ENCODE measurements at places on chromosomes 4 and X.

DNA sequence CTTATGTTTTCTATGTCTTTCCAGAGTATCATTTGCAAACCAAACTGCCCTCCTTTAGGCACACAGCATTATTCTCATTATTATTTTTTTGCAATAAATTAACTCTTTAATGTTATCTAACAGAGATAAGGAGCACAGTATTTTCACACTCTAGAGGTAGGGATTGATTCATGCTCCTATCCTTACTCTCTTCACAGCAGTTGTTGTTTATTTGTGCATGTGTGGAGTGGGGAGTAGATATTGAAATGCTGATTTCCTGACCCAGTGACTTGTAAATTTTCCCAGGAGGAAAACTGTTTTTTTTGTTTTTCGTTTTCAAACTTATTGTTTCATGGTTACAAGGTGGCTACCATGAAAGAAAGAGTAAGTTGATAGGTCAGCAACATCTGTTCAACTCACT is 140.0 kb downstream of the NPFFR2 start:
- no peak for DNase-seq

- no peak for DNase-seq
These were observed 160 bp downstream of the LCORL start for GRCh38 chr4:18021470-18021719.

GRCh38 chr4:76963131-76963750 is 13.7 kb downstream of the SEPTIN11 start:
- no peak for DNase-seq

DNA sequence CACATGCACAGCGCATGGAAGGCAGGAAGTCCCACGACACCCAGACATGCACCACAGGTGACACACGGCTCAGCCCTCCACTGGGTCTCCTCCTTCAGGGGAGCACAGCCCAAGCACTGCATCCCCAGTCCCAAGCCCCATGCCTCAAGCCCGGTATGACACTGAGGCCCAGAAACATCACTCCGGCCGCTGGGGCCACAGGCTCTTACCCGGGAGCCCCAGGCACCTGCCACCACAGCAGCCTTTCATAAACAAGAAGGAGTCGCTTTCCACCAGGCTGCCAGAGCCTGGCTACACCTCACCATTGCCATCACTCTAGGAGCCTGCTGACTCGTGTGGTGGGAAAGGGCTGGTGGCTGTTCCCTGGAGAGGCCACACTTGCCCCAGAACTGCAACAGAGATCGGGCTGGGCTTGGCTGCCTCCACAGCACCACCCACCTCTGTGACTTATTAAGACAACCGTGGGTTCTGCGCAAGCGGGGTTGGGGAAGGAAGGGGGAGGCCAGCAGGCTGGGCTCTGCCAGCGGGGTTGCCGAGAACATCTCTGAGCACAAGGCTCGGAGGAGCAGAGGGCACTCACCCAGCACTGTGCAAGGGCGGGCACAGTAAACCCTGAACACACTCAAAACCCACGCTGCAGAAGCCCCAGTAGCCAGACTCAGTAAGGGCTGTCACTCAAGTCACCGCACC is 4.5 kb downstream of the HAUS7 start:
- DNase-seq = no peak

DNA sequence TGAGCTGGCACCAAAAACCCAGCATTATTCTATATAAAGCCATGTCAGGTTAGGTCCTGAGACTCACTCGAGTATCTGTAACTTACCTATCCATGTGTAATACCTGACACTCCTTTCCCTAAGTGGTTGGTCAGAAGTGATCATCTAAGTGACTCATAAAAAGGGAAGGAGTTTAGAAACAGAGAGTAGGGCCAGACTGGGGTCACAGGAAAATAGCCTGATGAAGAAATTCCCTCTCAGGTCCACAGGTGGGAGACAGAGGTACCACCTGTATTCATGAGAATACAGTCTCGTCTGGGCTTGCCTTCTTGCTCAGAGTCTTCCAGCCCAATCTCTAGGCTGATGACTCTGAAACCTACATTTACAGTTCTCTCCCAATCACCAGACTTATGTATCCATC is 161.8 kb upstream of the MAP3K15 start:
- DNase-seq = no peak

DNA sequence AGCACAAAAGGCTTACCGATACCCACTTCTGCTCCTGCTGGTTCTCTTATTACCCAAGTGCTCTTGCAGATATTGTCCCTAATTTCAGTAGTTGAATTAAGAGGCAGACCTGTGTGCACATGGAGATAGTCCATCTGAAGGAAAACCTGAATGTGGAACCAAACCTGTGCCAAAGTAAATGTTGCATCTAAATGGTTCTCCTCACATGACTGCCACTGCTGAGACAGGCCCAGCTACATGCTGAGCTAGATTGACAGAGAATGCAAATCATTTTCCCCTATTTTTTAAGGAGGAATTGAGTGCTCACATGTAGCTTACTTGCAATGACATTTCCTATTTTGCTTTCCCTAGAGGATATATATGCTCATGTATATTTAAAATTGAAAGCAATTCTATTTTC is 609.1 kb upstream of the TECRL start:
- no peak for DNase-seq

DNA sequence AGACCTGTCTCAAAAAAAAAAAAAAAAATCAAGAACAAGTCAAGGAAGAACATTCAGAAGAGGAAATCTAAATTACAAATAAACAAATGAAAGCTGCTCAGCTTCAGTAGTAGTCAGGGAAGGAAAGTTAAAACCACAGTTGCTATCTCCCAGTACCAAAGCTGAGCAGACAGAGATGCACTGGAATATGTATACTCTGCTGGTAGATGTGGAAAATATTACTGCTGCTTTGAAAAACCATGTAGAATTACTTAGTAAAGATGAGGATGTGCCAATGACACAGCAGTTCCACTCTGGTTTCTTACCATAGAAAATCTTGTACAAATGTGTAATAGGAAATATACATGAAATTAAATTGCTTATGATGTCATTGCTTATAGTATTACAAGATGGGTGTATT is 25.1 kb upstream of the PRKX start:
- no peak for DNase-seq

DNA sequence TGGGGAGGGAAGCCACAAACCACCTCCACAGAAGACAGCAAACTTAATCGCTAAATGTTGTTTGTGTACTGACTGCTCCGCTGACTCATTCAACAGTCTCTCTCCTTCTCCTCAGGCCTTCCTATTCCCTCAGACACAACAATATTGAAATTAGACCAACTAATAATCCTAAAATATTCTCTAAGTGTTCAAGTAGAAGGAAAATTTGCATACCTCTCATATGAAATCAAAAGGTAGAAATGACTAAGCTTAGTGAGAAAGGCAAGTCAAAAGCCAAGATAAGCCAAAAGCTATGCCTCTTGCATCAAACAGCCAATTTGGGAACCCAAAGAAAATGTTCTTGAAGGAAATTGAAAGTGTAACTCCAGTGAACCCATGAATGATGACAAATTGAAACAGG is 75.7 kb upstream of the ARHGAP24 start:
- DNase-seq = no peak

- no peak for DNase-seq
These were observed 1472.4 kb upstream of the ADGRL3 start for GRCh38 chr4:59727745-59728144.

- DNase-seq = no peak
These were observed 190.2 kb upstream of the BANK1 start for GRCh38 chr4:101600287-101600686.

DNA sequence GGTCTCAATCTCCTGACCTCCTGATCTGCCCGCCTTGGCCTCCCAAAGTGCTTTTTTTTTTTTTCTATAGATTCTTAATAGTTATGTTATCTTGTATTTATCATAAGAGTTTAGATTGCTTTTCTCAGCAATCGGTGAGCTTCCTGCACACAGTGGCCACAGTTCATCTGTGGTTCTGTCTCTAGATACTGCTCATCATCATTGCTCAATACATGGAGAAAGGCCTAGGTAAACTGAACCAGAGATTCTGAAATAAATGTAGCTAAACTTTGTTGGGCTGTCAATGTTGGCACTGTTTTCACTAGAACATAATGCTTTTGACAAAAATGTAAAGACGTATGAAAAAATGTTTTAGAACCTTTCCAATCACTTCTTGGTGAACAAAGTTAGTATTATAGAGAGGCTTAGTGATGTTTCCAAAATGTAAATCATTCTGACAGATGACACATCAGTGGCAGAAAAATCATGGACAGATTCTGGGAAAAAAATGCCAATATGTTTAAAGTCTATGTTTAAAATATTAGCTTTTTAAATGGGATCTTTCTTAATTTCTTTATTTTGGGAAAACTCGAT is 50.0 kb upstream of the LIMCH1 start:
- no peak for DNase-seq

DNA sequence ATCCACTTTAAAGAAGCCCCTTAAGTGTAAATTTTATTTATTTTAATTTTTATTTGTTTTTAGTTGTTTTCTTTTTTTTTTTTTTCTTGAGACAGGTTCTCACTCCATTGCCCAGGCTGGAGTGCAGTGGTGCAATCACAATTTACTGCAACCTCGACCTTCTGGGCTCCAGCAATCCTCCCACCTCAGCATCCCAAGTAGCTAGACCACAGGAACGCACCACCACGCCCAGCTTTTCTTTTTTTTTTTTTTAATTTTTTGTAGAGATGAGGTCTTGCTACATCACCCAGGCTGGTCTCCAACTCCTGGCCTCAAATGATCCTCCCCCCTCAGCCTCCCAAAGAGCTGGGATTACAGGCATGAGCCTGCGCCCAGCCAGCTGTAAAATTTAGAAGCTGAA is 6.0 kb downstream of the SAT1 start:
- no peak for DNase-seq

DNA sequence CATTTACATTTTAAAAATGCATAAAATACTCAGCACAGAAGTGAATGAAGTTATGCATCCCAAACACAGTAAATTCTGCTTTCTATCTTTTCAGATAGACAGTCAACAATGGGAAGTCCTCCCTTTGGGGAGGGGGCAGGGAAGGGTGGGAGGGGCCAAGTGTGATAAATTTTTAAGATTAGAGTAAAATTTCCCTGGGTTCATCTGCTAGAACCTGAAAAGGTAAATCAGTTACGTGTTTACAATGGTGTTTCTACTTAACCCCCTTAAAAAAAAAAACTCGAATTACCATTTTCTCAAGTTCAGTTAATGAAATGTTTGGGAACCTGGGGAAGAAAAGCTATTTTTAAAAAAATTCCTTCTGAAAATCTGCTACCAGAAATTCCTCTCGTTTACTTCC is 9.1 kb downstream of the PITX2 start:
- no peak for DNase-seq

DNA sequence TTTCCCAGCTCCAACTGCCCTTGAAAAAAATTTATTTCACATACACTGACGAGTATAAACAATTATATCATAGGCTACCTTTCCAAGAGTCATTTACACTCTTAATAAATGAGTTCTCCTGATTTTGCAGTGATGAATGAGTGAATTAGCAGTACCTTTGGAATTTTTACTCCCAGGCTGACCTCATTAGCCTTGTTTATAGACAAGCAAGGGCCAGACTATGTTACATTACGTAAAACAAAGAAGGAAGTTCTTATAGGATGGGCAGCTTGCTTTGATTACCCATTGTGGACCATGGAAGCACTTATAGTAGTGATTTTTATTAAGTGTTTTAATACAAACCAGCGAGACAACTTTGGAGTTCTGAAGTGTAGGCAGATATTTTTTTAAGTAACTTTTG is 112.9 kb upstream of the C1QTNF7 start:
- no peak for DNase-seq

DNA sequence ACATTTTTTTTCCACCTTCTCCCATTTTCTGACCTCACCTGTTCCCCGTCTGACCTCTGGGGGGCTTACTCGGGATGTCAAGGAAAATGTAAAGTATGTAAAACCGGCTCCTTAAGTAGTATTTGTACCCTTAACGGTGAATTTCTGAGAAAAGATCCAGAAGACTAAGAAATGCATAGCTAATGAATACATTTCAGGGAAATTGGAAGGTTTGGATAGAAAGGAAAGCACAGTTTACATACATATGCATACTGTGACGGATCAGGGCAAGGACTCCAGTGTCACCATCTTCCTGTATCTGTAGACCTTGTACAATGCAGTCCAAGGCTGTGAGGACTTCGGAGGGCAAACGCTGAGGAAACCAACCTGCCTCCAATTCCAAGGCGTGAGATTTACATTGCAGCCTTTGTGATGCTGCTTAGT is 2185.9 kb upstream of the TENM3 start:
- DNase-seq = no peak

DNA sequence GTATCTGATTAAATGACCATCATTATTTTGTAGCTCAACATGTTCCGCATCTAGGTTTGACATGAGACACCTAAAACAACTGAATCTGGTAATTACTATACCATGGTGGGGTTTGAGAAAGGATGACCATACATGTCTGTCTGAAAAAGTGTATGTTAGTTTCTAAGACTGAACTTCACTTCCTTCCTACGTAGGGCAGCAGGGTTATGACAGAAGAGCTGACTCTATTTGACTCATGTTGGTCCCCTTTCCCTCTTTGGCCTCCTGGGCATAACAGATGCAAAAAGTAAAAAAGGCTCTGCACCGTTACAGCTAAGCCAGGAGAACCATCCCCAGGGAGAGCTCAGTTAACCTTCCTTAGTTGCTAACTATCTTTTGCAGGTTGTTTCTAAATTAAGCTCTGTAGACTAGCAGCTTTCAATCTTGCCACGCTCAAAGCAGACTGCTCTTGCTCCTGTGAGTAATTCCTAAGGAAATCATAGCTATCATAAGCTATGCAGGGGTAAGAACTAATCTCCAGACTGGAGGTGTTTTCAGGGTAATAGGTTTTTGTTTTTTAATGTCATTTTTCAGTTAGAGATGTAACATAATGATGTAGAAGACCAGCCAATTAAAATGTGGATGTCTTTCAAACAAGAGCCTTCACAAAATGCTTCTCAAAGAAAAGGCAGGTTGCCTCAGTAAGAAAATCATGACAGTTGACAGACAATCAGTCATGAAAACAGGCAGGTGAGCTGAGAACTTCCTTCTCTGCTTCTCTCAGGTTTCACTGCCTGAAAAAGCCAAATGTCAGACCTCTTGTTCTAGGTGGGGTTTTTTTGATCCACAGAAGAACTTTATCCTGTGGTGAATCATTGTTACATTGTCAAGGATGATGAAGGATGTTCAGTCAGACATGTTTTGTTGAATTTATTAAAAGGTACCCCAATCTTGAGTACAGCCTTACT is 66.9 kb upstream of the DAPP1 start:
- DNase-seq = peak; percentile 8

- DNase-seq = no peak
These were observed 6.2 kb upstream of the HPSE start for GRCh38 chr4:83340692-83341343.

- DNase-seq = no peak
These were observed 707.9 kb upstream of the PITX2 start for GRCh38 chr4:111330786-111331185.

- no peak for DNase-seq
These were observed 1630.3 kb downstream of the RPA4 start for GRCh38 chrX:98514032-98514431.

DNA sequence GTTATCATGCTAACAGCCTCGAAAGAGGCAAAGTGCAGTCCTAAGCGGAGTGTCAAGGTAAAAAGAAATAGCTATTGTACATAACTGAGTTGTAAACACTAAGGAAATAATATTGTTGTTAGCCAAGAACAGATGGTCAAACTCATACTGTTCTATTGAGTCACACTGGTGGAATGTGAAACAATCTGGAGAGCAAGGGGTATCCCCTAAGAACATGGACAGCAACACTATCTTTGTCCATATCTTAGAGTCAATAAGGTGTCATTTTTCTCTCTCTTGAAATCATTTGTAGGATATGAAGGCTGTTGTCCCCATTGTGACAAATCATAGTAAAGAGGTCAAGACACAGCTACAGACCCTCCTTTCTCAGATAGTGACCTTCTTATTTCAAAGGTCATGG is 4.5 kb upstream of the PDGFC start:
- no peak for DNase-seq

- no peak for DNase-seq
These were observed 196.0 kb upstream of the DCAF8L1 start for GRCh38 chrX:28177202-28177601.
